ENCODE measurements at places on chromosomes 3 and 15. TPM values are rescaled to one million over a fixed set of nuclear protein-coding genes. Genes with fewer than 3 reads are reported as not detected.
A peak's percentile ranks its signal among the peaks of the same experiment; 100 is the strongest.

SLC27A2 gene
- total RNA-seq = 8.1 TPM

FOXB1 gene
- total RNA-seq = not detected

C3orf22 gene
- not detected for total RNA-seq

HEXA gene
- total RNA-seq = not detected

GATM gene
- total RNA-seq = 0.87 TPM

DNA sequence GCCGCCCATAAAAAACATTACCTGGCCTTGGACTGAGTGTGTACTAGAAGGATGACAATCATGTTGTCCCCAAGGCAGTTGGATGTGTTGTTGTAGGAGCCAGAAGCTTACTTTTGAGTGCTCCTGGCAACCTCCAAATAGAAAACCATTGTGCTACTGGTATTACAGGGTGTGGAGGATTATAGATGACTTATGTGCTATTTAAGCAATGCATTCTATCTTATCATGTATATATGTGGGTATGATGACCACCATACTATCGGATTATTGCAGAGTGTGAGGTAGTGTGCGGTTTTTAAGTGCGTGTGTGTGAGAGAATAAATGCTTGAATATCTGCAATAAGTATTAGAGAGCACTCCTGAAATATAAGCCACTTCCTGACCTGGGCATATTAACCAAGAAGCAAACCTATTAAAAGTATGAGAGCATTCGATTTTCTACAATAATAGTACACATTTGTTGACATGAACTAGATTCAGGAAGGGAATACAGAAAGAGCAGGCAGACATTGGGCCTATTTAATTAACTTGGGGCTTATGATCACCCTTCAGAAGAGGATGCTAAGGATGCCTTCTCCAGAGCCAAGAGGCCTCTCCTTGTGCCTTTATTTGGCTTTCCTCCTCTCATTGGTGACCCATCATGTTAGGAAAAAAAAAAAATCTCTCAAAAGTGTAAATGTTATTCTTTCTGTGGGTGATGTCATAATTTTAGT, 11.7 kb upstream of the MBNL1 start:
- no peak for DNase-seq

- DNase-seq = peak; percentile 52
These were observed 11.9 kb downstream of the RAP2B start for GRCh38 chr3:153173758-153174516.

DNA sequence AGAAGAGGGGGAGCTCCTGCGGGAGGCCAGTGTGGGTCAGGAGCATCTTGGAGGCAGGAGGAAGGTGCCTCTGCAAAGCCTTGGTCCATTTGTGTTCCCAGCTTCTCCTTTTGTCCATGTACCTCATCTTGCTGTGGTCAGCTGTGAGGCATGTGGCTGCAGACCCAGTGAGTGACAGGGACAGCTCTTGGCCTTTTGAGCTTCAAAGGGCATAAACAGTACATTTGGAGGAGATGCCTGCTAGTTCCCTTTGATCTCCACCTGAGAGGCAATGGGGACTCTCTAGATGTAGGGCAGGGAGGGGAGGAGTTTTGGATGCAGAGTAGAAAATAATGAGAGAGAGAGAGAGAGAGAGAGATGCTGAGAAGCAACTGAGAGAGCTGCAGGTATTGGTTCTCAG, 270.0 kb downstream of the TLE3 start:
- no peak for DNase-seq

DNA sequence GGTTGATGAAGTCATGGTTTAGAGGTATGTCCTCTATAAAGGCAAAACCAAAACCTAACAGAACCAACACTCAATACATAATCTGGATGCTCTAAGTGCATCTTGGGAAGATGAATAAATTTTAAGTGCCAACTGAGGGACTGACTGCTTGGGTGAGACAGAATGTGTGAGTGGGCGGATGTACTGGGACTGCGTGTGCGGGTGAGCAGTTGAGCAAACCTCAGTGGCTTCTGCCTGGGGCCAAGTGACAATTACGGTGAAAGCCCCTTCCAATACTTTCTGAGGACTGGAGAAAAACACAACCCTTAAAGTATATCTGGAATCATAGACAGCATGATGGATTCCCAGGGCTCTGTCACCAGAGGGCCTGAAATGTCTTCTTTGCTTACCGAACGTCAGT, 80.1 kb upstream of the FEZF2 start:
- DNase-seq = no peak

DNA sequence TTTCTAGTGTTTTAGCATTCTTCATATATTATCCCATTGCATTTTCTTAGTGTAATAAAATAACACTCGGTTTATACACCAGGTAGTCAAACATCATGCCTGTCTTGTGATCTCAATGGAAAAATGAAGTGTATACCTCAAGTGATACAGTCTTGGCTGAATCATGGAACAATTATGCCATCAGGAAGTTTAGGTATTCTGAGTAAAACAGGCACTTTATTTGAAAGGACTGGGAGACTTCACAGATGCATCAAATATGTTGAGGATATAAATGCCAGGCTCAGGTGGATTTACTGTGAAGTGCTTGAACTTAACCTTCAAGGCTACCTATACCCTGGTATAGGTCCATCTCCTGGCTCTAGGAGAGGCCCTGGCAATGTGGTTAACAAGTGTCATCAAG, 8.5 kb downstream of the TGFBR2 start:
- peak; percentile 65 for DNase-seq

GRCh38 chr15:35173444-35174118, 88.5 kb upstream of the NANOGP8 start:
- DNase-seq = peak; percentile 20

DNA sequence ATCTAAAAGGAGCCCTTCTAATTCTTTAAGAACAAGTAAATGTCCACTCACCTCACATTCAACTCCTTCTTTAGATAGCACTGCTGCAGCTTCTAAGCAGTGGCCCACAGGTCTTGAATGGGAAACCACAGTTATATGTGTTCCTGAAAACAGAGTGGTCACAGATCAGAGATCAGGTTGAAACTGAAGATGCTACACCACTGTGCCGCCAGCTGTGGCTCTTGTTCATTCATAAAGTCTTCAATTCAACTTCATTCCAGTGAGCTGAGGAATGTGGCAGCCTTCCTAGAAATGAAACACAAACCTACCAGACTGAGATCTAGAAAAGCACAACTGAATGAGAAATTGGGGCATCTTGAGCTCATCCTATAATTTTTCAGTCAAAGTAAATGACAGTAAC, 4.0 kb downstream of the PDHB start:
- no peak for DNase-seq

DNA sequence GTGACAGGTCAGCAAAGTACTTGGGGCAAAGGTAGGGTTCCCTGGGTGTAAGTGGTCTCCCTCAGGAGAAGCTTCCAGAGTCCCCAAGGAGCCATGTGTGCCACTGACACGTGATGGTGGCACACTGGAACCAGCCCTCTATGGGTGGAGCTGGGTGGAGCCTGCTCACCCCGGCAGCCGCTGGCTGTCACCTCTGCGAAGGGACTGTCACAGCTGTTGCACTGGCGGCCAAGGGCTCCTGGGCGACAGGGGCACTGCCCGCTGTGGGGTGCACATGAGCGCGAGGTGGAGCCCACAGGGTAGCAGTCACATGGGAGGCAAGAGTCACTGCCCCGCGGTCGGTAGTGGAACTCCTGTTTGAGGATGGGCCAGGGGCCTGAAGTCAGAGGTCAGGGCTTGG, 12.0 kb downstream of the CELSR3 start:
- DNase-seq = no peak

DNA sequence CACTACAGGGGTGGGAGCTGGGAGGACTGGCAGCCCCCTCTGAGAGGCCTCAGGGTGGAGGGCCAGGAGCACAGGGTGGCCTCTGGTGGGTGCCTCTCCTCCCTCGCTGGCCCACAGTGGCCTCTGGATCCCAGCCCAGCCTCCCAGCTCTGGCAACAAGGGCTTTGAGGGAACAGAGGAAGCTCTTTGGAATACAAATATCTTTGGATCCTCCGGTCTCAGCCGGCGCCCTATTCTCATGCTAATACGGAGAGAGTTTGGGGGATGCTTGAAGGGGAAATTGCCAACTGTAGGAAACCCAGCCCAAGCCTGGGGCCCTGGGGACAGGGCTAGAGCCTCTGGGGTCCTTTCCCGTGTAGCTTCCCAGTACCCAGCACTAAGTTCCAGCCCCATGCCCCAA, 33.4 kb upstream of the INSYN1 start:
- no peak for DNase-seq

GRCh38 chr3:29280404-29281093, at the start of gene RBMS3:
Gene RBMS3, plus strand, starts transcription at chr3:29281071.
- DNase-seq = peak; percentile 91

DNA sequence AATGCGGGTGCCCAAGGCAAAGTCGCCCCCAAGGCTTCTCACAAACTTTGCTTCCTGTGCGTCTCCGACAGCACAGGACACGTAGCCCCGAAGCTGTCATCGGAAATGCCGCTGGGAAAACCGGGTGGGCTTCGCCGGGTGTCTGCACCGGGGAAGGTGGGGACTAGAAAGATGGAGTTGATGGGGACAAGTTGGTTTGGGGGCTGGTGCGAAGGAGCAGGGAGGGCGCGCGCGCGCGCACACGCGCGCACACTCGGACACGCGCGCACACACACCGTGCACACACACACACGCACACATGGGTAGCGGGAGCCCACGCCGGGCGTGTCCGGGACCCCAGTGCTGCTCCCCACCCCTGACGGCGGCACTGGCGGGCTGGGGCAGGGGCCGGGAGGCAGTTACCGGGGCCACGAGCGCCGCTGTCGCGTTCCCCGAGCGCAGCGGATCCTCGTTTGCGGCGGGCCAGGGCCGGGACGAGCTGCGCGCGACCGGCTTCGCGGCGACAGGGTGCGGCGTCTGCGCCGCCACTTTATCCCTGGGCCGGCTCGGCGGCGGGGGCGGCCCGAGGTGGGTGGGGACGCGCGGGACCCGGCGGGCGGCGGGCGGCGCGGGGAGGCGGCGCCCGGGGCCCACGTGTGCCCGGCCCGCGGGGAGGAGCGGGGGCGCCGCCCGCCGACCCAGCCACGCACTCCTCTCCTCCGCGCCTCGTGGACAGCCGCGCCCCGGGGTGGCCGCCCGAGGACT, 539 bp upstream of the MGLL start:
- DNase-seq = peak; percentile 29

GRCh38 chr3:69872783-69873378, 126.7 kb upstream of the SAMMSON start:
- no peak for DNase-seq

DNA sequence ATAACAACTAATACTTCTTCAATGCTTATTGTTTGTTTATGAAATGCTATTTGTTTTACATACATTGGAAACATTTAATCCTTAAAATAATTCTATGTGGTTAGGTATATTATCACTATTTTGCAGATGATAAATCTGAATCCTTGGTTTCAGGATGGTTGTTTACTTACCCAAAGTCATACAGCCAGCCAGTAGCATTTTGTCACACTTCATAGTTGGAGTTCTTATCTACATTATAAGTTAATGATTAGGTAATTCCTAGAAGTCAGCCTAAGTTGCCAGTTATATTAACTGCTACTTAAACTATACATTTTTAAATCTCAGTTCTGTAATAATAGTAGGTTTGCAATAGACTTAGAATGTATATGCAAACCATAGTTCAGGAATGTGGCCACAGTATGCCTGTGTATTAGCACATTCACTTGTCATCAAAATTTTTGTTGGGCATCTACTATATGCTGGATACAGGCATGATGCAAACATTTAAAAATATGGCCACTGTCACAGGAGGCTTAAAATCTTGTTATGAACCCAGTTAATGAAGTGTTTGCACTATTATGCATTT, 187.9 kb downstream of the UBE2E2 start:
- no peak for DNase-seq

- DNase-seq = no peak
These were observed 38.7 kb upstream of the UTS2B start for GRCh38 chr3:191368755-191369615.

DNA sequence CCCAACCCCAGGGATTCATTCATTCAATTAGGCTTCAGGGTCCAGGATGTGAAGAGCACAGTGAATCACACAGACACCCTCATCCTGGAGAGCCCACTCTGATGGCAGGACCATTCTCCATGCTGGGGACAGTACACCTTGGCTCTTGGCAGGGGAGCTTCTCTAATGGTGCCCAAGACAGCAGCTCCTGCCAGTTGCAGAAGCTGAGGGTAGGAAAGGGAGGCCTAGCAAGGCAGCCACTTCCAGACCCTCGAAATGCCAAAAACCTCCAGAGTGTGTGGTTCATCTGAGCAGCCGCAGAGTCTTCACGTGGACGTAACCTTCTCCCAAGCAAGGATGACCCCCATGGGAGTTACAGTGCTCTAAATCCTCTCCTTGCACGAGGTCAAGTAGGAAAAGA, 186.2 kb downstream of the XXYLT1 start:
- no peak for DNase-seq

DNA sequence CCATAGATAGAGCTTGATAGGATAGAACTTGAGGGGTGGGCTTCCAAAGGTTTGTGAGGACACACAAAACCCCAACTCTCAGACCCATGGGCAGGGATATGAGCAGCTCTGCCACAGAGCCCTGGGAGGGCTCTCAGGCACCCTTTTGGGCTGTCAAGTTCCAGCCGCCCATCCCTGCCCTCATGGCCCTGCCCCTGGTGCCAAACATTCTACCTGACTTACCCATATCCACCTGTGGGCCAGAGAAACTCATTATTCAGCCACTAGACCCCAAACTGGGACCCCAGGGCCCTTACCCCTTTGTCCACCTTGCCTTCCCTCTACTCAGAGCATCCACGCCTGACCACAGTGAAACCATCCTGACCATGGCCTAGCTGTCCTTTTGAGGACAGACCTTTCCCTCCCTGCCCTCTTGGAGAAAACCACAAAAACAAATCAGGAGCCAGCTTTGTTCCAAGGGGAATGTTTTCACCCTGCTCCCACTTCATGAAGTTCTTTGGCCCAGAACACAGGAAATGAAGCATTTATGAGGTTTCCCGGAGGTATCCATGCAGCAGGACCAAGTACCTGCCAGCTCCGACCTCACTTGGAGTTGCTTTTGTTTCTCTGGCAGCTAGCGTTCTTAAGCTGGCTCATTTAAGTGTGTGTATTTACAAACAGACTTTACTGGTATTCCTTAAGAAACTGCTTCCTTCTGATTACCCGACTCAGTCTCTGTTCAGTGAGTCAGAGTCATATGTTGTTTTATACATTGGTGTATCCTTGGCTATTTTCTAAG, 34.2 kb upstream of the GALNT15 start:
- DNase-seq = peak; percentile 78

GRCh38 chr3:152269831-152270734, 1.4 kb downstream of the MBNL1 start:
- DNase-seq = peak; percentile 62

DNA sequence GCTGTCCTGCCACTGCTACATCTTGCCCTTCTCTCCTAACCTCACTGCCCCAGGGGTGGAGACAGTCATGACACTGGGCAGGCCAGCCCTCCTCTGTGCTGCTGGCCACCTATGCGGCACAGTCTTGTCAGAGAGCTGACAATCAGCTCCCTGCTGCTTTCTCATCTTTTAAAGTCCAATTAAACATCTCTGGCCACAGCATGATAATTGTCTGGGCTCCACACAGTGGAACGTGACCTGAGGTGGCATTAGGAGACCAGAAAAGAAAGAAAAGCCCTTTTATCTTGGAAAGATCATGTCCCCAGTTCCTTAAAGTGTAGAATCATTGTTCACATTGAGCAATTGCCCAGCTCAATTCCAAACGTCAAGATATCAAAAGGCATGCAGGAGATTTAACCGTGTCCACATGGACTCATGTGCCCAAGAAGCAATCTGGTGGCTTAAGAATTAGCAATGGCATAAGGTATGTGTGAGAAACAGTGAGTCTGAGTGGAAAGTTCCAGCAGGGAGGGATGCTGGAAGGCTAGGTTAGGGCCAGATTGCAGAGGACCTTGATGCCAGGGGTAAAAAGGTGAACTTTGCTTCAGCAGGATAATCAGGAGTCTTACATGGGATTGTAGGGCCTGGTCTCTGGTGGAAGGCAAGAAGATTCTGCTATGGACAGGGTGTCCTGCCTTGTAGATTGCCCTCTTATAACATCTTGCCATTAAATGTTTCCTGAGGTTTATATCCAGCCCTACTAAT, 15.3 kb upstream of the CACNA1D start:
- DNase-seq = no peak
